T-helper 1 cell (primary cell): ENCODE measurements at places on chromosomes 12 and 14.

DNA sequence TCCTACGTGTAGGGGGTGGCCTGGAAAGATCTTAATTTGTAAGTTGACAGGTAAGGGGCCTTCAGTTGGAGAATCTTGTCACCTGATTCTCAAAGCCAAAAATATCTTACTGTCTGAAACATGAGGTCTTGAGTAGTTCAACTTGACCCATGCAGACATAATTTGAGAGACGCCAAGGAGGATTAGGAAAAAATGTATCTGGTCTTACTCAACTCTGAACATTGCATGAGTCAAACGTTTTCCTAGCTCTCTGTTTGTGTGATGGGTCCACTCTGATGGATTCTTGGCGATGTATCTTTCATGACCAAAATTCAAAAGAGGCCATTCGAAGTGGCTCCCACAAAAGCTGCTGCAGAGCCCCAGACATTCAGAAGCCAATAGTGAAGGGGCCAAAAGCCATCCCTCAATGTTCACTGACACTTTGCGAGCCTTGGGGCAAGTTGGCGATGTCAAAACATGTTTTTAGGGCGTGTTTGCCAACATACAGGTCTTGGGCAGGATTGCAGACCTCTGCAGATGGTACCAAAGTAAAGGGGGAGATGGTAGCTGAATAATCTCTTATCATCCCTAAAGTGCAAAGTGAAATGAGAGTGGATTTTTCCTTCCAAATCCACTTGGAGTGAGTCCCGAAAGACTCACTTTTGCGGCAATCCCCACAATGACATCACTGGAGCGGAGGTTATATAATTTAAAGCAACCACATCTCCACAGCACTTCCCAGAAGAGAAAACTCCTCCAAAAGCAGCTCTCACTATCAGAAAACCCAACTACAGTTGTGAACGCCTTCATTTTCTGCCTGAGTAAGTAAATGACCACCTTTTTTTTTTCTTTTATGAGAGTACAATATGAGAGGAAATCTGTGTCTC lies at the start of gene BDKRB1:
Gene BDKRB1 (plus strand): TSS at position 710 of the 866 bp plus-strand sequence. CDS start 7,473 bp downstream, outside the sequence.
- no peak for DNase-seq

DNA sequence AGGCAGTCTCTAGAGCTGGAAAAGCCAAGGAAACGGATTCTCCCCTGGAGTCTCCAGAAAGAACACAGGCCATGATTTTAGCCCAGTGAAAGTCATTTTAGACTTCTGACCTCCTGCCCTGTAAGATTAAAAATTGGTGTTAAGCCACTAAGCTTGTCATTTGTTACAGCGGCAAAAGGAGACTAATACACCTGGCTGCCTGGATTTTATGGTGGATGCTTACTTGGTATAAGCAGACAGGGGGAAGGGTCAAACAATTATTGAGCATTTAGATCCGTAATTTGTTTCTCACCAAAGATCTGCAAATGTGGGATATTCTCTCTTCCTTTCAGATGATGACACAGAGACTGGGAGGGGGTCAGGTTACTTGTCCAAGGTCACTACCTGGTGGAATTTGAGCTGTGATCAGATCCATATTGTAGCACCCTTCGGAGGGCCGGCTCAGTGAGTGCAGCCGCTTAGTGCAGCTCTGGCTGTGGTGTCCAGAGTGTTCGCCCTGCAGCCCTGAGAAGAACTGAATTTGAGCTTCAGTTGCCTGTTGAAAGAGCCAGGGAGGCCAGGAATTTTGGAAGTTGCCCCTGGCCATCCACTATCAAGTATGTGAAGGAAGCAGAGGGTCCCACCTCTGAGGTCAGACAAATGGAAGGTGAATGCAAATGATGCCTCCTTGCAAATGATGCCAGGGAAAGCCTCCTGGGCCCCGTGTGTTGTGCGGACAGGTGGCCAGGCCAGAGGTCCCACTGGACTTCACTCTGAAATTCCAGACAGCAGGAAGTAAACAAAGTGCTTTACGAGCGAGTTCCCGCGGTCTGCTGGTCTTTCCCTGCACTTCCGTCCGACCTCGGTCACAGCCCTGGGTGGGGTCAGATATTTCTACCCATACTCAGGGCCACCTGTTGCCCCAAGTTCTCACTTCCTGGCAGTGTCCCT lies 15.1 kb downstream of the GLRX5 start:
- no peak for DNase-seq

GRCh38 chr14:37985826-37986470 lies 221.8 kb upstream of the SSTR1 start:
- no peak for DNase-seq

DNA sequence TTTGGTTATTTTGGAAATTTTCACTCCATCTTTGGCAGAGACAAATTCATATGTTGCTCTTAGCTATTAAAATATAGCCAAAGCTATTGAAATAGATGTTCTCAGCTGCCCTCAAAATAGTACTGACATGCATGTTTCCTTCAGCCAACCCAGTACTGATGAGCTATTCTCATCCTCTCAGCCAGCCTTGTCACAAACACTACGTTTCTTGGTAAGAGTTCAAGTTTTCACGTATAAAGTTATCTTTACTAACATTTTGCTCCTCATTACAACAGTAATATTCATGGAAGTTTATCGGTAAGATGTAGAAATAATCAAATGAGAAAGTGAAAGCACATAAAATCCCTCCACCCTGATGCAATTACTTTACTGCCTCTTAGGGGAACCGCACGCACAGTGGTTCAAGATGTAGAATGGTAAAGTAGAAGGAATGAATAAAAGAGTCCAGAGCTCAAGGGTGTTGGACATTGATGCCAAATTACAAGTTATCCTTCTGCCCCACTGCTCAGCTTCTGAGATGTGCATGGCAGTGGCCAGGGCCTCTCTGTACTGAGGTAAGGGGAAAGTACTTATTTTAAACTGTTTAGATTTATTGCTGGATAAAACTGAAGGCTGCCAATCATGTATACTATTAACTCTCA lies 20.7 kb downstream of the GCH1 start:
- no peak for DNase-seq

DNA sequence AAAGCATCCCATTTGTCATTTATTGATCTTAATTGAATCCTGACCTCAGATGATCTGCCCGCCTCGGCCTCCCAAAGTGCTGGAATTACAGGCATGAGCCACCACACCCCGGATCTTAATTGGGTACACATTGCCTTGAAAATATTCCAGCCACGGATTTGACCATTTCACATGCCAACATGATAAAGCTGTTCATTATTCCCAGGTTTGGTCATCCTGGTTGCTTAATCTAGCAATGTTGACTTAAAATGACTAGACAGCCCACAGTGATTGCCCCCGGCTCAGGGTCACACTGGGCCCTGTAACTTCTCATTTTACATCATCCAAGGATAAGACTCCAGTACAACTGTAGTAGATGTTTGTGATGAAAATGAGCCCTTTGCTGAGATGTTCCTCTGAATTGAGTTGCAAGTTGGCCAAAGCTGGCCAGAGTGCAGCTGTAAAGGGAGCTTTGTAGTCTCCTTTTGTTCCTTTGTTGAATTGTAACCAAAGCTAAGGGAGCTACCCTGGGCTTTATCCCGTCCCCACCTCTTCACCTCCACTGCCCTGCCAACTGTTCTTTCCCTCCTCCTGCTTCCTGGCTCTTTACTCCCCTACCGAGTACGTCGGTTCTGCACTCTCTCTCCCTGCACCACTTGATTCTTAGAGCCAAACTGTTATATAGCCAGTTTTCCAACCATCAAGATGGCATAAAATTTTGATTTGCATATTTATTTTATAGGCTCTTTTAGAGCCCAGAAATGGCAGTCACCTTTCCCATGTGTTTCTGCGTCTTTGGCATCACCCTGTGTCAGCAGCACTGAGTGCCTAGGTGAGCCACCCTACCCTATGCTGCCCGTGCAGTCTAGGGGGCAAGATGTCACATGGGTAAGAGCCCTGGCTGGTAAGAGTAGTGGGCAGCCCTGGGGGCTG lies 141.3 kb upstream of the HIF1A start:
- no peak for DNase-seq

- DNase-seq, result no peak
Measured at GRCh38 chr12:40469736-40470135, 222.5 kb upstream of the CNTN1 start.

DNA sequence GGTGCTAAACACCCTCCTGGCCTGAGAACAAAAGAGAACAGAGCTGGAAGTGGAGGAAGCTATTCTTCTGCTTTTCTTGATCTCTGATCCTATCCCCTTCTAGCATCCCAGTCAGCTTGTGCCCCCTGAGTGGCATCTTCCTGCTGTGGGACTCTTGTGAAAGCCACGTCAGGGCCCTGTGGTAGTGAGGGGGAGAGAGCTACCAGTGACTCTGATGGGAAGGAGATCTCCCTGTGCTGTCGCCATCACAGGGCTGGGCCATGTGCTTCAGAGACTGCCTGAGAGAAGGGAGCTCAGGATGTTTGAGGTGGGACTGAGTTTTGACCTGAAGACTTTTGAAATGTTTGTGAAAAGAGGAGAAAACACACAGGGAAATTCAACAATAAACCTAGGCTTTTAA lies 107.6 kb upstream of the FUT8 start:
- DNase-seq, result no peak
